Amygdala (tissue), 56 donors: ENCODE measurements at places on chromosomes 1 and 21.

GRCh38 chr1:201370500-201370899, 7.0 kb downstream of the TNNT2 start:
- DNase-seq: no peak

GRCh38 chr1:24381256-24381655, 32.3 kb downstream of the STPG1 start:
- no peak for DNase-seq

DNA sequence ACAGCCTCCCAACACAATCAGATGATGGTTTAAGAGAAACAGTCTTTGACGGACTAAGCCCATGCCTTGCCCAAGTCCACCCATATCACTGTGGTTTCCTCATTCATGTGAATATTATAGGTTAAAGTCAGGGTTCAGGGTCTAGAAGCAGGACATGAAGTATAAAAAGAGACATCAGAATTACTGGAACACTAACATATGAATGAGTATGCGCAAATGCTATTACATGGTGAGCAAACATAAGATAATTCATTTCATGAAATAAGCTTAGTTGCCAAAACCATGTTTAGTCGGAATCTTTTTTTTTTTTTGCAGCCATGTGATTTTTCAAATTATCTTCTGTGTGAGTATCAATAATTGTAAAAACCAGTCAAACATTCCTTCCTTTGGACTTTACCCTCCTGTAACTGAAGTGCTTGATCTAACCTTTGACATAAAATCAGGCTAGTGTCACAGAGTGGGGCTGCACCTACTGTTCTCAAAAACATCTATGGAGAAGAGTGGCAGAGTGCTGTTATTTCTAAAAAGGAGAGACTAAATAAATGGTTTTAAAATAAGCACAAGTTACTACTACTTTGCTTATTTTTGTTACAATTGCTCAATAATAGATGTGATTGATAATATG, 84.9 kb upstream of the NRIP1 start:
- DNase-seq: no peak

DNA sequence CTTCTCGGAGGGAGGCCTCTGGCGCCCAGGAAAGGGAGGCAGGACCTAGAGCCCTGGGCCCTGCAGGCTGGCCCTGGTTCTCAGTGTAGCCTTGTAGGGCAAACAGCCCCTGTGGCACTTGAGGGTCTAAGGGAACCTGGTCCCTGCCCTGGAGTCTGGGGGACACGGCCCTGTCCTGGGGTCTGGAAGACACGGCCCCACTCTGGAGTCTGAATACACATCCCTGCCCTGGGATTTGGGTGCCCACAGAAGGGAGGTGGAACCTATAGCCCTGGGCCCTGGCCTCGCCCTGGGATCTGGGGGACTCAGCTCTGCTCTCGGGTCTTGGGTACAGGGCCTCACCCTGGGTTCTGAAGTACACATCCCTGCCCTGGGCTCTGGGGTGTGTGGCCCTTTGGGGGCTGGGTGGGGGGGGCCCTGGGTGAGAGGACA, 97.9 kb downstream of the OBSCN start:
- DNase-seq: no peak

GRCh38 chr1:44947063-44947773, 39.2 kb downstream of the EIF2B3 start:
- no peak for DNase-seq

GRCh38 chr1:160626509-160627342, 20.1 kb downstream of the SLAMF1 start:
- no peak for DNase-seq

DNA sequence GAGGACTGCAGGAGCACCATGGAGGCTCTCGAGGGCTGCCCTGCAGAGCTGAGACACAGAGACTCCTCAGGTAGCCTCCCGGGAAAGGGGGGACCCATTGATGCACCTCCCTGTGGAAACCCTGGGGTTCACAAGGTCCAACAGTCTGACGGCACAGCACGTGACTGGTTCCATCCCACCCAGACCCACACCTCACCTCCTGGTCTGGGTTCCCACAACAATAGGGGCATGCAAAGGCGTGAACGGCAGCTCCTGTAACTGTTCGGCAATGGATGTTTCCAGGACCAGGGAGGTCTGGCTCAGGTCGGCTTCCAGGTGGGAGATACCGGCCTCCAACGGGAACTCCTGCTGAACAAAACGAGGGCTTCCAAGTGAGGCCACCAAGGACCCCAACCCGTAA, 86.8 kb downstream of the NPHP4 start:
- no peak for DNase-seq

DNA sequence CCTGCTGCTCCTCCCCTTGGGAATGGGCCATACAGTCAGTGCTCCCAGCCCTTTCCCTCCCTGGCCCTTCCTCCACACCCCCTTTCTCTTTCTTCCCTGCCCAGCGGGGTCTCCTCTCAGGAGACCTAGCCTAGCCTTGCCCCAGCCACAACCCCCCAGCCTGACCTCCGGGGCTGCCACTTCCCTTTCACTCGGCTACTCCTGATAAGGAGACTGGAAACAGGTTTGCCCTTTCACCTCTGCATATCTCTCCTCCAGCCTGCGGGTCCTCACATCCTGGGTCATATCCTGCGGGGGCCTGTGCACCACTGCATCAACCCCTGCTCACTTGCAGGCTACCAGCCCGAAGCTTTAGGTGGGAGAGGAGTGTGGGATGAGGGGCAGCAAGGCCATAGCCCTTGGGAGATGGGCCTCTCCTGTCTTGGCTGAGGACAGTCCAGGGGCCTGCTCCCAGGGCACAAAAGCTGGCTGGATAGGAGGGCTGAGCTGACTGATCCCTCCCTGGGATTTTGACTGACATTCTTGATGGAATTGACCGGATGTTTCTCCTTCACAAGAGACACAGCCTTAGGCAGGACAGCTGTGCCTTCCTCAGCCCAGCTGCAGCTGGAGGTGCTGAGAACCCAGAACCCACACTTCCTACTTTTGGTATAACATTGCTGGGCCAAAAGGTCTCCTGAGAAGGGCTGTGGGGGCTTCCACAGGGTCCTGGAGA, 19.2 kb upstream of the ALX3 start:
- no peak for DNase-seq

- DNase-seq: peak; percentile 47
These were observed 794 bp downstream of the NID1 start for GRCh38 chr1:236063919-236064673.

DNA sequence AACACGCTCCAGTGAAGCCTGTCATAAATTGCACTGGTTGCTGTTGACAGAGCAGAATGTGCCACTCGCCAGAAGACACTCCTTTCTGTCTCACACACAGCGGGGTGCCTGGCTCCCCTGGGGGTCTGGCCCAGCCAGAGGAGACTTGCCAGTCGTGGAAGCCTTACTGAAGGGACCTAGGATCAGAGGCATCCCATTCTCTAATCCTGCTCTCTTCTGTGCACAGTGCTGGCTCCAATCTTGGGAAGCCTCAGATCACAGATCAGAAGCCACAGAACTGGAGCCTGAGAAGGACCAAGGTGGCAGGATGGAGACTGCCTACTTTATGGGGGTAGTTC, 1.4 kb downstream of the SLC9A1 start:
- no peak for DNase-seq

DNA sequence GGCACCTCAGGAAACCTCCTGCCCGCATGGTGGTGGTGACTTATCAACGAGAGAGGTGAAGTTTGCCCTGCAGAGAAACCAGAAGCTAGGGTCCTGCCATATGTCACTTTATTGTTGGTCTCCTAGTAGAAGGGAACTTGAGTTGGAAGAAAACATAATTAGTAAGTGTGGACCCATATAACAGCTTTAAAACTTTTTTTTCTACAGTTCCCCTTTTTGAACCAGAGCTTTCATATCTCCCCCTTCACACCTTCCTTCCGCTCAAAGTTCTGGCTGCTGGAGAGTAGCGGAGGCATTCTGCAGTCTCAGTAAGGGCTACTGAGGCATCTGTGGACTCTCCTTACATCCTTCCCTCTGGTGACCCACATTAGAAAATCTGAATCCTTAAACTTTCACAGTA, 48.9 kb downstream of the PHC2 start:
- DNase-seq: no peak

- no peak for DNase-seq
These were observed 99.8 kb downstream of the MRPL39 start for GRCh38 chr21:25507522-25507921.

- no peak for DNase-seq
These were observed 9.1 kb upstream of the TMEM61 start for GRCh38 chr1:54971317-54971791.

DNA sequence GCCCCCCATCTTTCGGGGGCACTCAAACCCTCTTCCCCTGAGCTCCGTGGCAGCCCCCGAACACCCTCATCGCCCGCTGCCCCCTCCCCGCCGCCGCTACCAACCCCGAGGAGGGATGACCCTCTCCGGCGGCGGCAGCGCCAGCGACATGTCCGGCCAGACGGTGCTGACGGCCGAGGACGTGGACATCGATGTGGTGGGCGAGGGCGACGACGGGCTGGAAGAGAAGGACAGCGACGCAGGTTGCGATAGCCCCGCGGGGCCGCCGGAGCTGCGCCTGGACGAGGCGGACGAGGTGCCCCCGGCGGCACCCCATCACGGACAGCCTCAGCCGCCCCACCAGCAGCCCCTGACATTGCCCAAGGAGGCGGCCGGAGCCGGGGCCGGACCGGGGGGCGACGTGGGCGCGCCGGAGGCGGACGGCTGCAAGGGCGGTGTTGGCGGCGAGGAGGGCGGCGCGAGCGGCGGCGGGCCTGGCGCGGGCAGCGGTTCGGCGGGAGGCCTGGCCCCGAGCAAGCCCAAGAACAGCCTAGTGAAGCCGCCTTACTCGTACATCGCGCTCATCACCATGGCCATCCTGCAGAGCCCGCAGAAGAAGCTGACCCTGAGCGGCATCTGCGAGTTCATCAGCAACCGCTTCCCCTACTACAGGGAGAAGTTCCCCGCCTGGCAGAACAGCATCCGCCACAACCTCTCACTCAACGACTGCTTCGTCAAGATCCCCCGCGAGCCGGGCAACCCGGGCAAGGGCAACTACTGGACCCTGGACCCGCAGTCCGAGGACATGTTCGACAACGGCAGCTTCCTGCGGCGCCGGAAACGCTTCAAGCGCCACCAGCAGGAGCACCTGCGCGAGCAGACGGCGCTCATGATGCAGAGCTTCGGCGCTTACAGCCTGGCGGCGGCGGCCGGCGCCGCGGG, 837 bp downstream of the FOXD3 start:
- DNase-seq: no peak

- no peak for DNase-seq
These were observed 184.0 kb downstream of the CDC7 start for GRCh38 chr1:91684481-91685196.

GRCh38 chr1:48920851-48921250, 144.2 kb upstream of the BEND5 start:
- DNase-seq: no peak

- no peak for DNase-seq
These were observed 202.4 kb downstream of the HMCN1 start for GRCh38 chr1:185936641-185937040.

GRCh38 chr1:33984906-33985565, 121.2 kb downstream of the HMGB4 start:
- DNase-seq: no peak

DNA sequence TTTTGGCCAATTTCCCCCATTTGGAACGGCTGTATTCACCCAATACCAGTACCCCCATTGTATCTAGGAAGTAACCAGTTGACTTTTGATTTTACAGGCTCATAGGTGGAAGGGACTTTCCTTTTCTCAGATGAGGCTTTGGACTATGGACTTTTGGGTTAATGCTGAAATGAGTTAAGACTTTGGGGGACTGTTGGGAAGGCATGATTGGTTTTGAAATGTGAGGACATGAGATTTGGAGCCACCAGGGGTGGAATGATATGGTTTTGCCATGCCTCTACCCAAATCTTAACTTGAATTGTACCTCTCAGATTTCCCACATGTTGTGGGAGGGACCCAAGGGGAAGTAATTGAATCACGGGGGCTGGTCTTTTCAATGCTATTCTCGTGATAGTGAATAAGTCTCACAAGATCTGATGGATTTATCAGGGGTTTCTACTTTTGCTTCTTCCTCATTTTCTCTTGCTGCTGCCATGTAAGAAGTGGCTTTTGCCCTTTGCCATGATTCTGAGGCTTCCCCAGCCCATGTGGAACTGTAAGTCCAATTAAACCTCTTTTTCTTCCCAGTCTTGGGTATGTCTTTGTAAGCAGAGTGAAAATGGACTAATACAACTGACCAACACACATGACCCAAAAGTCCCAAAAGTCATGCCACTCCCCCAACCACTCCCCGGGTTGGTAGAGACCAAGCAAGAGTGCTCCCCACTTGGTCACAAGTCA, 35.4 kb upstream of the ZNF496 start:
- DNase-seq: no peak

GRCh38 chr1:226404063-226404903, 3.6 kb downstream of the PARP1 start:
- DNase-seq: no peak

GRCh38 chr1:177024623-177025022, 139.9 kb downstream of the ASTN1 start:
- no peak for DNase-seq

DNA sequence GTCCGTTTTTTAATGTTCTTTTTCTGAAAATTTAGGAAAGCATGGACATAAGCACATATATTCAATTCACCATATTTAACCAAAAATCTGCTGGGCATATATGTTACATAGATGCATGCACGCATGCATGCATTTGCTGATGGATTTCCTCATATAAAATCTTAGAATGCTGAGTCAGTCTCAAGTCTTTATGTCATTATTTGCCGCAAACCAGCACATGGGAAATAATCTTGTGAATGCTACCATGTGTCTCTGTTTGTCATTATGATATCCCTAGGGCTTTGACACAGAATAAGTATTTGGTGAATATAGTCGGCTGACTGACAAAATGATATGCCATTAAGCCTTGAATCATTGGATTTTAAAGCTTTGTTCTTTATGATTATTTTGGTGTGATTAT, 776.5 kb downstream of the KCNT2 start:
- DNase-seq: no peak

GRCh38 chr1:40952744-40953315, 26.7 kb upstream of the CTPS1 start:
- no peak for DNase-seq

- DNase-seq: no peak
These were observed 344.0 kb downstream of the ASTN1 start for GRCh38 chr1:176820391-176821031.

DNA sequence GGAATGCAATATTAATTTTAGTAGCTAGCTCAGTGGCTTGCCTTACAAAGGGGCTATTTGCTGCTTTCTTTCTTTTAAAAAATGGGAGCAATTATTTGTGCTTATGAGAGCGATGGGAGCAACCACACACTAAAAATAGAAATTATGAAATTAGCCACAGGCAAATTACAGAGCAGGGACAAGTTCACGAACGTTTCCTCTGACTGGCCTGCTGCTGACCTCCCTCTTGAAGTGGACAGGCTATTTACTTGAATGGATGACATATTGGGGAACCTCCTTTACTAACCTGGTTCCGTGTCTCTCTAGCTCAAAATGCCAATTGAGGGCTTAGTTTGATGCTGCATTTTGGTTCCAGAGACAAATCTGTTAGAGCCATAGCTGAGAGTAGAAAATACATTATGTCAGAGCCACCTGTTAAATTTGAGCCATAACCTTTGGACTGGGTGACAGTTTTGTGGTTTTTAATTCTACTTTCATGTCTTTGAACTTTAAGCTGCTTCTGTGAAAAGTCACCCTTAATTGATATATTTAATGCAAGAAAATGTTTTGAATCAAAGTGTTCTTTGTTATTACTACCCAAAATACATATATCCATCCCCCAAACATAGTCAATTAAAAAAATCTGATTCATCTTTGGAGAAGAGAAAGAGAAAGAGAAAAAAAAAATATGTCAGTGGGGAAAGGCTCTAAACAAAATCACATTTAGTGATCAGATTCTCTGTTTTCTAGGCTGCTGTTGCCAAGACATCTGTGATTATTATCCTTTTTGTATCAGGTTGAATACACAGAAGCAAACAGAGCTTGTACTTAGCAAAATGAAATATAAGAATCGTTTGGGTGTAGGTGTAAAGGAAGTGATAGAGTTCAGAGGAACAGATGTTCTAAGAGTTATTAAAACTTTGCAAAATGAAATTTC, 351.9 kb downstream of the ADGRL2 start:
- no peak for DNase-seq
